ENCODE measurements at places on chromosomes 6 and 20.

DNA sequence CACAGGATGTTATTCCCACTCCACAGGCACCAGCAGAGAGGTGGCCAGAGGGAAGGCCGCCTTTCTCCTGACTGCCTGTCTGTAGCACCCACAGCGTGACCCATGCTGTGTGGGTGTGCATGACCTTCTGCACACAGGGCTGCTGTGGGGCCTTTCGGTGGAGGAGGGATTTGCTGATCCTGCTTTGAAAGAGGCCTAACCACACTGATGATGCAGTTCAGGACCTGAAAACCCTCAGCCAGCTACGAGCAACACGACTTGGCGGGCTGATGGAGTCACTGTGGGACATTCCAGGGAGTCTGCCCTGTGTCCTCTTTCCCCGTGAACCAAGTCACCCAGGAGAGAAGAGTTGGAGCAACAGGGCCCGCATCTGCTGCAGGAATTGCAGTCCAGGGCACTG lies 49.1 kb downstream of the SYTL3 start:
- no peak for DNase-seq

DNA sequence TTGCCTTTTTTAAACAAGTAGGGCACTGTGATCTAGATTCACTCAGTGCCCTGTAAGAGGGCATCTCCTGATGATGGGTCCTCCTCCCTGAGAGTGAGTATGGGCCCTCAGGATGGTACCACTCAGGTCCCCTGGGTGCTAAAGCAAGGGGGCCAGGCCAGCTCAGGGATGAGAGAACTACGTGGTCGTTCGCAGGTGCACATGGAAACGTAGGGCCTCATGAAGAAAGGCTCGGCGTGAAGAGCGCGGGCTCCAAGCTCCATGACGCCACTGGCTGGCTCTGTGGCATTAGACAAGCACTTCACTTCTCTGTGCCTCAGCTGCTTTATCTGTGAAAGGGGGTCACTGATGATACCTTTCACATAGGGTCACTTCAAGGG lies 50.7 kb downstream of the SYNJ2 start:
- no peak for DNase-seq

DNA sequence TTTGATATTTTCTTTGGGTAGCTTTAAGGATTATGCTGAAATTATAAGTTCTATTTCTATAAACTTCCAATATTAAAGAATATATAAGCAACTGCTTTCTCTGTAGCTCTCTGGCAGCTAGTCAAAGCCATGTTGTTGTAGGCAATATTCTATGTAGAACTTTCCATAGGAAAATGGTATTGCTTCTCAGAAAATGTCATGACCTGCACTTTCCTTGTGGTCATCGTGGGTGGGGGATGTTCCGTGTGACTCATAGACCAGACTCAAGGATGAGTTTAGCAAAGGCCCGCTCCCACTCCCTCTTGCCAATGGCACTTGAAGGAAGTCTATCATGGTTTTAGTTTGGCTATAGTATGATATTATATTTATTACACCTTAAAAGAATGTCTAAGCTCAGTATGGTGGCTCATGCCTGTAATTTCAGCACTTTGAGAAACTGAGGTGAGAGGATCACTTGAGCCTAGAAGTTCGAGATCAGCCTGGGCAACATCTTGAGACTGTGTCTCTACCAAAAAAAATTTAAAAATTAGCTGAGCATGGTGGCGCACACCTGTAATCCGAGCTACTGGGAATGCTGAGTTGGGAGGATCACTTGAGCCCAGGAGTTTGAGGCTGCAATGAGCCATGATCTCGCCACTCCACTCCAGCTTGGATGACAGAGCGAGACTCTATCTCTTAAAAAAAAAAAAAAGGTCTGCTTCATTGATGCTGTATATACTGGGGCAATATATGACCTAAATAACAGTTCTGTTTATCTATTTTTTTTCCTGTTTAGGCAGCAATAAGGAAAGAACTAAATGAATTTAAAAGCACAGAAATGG lies 36.6 kb upstream of the LTV1 start:
- peak; percentile 41 for DNase-seq

GRCh38 chr20:33811776-33812151 lies 616 bp downstream of the CHMP4B start:
- DNase-seq, result no peak

GRCh38 chr20:3330046-3330741 lies 77.3 kb downstream of the DNAAF9 start:
- no peak for DNase-seq

- peak; percentile 42 for DNase-seq
Observed at GRCh38 chr20:36572701-36573102, 695 bp upstream of the TGIF2 start.

DNA sequence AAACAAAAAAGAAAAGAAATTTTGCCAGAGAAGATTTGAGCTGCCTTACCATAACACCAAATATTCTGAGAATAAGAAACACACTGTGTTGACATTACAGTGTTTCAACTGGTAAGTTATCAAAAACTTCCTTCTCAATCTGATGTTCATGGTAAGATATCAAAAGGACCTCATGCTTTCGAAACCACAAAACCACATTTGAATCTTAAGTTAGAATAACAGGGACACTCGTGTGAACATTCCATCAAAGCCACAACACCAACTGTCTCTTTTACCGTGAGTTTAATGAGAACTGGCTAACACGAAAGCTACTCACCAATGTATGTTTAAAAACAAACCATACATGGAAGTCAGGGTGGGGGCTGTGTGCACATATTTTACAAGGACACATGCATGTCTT lies 73.0 kb upstream of the OPRM1 start:
- DNase-seq, result no peak

DNA sequence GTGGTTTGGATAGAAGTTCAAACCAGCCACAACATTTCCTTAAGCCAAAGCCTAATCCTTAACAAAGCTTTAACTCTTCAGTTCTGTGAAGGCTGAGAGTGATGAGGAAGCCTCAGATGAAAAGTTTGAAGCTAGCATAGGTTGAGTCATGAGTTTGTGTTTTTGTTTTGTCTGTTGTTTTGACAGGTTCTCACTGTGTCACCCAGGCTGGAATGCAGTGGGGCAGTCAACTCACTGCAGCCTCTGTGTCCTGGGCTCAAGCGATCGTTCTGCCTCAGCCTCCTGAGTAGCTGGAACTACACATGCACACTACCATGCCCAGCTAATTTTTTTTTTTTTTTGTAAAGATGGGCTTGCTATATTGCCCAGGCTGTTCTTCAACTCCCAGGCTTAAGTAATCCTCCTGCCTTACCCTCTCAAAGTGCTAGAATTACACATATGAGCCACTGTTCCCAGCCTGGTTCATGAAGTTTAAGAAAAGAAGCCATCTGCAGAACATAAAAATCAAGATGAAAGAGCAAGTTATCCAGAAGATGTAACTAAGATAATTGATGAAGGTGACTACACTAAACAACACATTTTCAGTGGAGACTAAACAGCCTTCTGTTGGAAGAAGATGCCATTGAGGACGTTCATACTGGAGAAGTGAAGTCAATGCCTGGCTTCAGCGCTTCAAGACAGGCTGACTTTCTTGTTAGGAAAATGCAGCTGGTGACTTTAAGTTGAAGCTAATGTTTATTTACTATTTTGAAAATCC lies 96.2 kb downstream of the SMAP1 start:
- DNase-seq, result no peak

GRCh38 chr6:43089467-43089866 lies 13.4 kb downstream of the PTK7 start:
- DNase-seq, result no peak

DNA sequence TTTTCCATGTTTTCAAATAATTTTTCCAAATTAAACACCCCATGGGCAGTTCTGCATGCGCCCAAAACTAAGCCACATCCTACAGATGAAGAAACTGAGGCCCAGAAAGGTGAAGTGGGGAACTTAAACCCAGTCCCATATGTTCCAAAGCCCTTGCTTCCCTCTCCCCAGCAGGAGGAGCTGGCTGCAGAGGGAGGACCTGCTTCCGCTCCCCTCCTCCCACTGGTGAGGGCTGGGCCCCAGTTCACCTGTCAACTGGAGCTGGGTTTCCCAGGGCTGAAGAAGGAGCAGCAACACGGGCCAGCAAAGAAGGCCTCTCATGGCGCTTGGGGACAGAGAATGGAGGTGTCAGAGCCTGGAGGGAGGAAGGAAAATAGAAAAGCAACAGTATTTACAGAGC lies 1.4 kb upstream of the RBPJL start:
- no peak for DNase-seq

DNA sequence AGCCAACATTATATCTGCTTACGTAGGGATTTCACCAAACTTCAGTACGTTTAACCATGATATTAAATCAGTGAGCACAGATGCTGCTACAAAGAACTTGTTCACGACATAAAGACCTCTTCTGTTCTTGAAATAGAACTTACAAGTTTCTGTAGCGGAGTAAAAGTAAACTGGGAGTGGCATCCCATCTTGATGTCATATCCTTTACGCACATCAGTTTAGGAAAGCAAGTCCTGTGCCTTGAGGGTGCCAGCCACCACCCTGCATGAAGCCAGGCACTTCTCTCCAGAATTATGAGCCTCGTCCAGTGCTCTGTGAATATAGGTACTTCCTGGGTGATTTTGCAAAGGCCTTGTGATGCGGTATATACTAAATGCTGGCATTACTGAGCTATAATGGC lies 122.6 kb downstream of the BTBD3 start:
- no peak for DNase-seq

DNA sequence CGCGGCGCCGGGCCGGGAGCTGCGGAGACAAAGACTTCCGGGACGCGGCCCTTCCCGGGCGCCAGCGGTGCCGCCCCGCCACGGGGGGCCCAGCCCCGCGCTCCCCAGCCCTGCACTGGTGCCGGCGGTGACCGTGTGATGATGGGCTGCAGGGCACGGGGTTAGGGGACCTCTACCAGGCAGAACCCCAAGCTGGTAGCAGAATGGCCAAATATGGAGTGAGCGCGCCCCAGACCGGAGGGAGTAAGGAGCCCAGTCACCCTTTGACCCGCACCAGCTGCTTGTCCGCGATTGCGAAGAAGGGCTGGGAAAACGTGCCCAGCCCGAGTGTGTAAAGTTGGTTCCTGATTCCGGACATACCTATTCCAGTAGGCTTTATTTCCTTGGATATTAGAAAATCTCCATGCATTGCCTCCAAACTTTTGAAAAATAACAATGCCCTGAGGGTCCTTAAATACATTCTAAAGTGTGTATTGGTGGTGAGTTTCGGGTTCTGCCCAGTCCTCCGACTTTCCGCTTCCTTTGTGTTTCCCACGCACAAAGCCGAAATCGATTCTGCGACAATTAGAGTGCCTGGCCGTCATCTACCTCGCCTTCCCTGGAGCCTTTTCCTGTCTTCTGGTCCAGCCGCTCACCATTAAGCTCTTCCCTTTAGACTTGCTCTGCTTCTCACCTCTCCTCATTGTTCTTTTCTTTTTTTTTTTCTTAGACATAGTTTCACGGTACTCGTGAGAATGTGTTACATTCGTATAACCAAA lies 1.1 kb downstream of the ABRACL start:
- peak; percentile 8 for DNase-seq

All from stimulated activated CD8-positive, alpha-beta memory T cell treated with anti-CD3 and anti-CD28 coated beads, Interleukin-15, amount 100 ng/mL, for 24 hours (primary cell).